ENCODE measurements at places on chromosomes 2 and 18.

GRCh38 chr2:83369601-83370418, 1089.3 kb downstream of the SUCLG1 start:
- no peak for DNase-seq

GRCh38 chr2:102033031-102033749, 41.4 kb downstream of the IL1R2 start:
- no peak for DNase-seq

GRCh38 chr2:214450118-214450894, 39.5 kb downstream of the VWC2L start:
- no peak for DNase-seq

GRCh38 chr2:3132466-3132865, 245.2 kb downstream of the EIPR1 start:
- DNase-seq: no peak

DNA sequence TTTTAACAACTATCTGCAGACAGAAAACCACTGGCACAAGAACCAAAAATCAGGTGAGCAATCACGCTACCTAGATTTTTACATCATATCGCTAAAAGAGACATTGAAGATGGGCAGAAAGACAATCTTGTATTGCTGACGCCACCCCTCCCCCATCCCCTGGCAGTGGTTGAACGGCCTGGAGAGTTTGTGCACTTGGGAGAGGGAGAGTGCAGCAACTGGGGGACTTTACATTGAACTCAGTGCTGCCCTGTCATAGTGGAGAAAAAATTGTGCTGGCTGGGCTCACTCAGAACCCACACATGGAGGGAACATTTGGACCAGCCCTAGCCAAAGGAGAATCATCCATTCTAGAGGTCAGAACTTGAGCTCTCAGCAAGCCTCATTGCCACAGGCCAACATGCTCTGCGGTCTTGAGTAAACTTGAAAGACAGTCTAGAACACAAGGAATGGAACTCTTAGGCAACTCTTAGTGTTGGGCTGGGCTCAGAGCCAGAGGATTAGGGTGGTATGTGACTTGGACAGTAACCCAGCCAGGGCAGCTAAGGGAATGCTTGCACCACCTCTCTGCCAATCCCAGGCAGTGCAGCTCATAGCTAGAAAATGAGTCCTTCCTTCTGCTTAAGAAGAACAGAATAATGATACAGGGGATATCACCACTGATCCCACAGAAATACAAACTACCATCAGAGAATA, 220.0 kb upstream of the CYP26B1 start:
- no peak for DNase-seq

DNA sequence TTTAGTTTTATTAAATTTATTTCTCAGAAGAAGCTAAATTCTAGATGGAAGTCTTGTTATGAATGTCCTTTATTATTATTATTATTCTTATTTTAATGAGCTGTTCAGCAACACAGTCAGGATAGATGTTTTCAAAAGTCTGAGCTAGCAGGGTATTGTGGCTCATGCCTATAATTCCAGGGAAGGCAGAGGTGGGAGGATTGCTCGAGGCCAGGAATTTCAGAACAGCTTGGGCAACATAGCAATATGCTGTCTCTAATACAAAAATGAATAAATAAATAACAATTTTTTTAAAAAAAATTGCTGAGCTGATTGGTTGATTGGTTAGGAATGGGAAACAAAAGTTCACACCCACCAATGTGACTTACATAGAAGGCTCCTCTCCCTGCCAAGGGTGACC, 274.1 kb upstream of the CYRIA start:
- no peak for DNase-seq

DNA sequence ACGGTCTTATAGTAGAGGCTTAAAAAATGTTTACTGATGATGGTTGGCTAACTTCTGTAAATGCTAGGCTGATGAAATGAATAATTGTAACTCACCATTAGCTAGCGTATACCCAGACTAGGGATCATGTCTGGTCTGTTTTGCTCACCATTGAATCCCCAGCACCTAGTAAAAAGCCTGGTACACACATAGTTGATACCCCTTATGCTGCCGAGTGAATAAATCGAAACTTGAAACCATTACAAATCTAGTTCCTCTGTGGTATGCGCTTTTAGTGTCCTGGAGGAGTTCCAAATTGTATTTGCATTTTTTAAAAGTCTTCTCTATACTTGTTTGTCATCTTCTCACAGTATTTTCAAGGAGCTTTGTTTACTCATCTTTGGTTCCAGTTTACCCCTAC, 1.3 kb downstream of the TAF1B start:
- no peak for DNase-seq

DNA sequence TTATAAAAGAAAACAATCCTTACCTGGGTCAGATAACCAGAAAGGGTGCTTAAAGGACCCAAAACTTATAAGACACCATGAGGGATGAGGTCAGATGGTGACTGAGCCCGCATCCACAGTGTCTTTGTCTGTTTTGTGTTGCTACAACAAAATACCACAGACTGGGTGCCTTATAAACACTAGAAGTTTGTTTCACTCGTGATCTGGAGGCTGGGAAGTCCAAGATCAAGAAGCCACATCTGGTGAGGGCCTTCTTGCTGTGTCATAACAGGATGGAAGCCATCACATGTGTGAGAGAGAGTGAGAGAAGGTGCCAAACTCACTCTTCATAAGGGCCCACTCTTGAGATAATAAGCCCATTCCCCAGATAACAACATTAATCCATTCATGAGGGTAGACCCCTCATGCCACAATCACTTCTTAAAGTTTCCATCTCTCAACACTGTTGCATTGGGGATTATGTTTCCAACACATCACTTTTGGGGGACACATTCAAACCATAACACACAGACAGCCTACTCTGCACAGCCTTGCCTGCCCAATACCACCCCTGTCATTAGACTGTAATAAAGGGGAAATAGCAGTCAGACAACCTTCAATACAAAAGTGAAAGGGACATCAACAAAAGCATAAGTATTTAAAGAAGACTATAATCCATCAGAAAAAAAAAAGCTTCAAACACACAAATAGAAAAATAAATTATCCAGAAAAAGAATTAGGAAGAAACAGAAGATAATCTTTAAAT, 249.8 kb downstream of the ANAPC1 start:
- no peak for DNase-seq

DNA sequence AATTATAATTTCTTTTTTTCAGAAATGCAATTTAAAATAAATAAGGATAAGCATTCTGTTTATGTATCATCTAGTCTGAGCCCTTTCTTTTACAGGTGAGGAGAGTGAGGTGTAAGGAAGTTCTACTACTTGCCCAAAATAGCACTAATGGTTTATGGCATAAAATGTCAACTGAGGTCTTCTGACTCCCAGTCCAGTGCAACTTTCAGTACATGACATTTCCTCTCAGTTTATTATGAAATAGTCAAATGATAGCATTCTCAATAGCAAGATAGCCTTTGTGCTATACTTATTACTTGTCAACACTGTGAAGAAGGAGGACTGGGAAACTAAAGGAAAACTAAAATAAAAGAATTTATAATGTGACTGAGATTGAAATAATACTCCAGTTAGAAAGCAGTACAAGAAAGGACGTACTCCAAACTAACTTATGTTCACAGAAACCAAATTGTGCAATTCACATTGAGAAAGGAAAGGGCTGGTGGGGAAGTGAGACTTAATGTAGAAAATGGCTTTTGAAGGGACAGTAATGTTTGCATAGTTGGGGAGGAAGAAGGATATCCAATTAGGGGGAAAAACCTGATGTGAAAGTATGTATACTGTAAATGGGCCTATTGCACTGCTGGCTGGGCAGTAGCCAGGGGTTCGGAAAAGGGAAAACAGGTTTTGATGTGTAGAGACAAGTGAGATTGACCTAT, 166.7 kb upstream of the ZEB2 start:
- DNase-seq: no peak

- no peak for DNase-seq
Observed at GRCh38 chr18:58394602-58395425, 234.1 kb downstream of the ALPK2 start.

- DNase-seq: no peak
Observed at GRCh38 chr2:240921995-240922244, 15.8 kb downstream of the CROCC2 start.

DNA sequence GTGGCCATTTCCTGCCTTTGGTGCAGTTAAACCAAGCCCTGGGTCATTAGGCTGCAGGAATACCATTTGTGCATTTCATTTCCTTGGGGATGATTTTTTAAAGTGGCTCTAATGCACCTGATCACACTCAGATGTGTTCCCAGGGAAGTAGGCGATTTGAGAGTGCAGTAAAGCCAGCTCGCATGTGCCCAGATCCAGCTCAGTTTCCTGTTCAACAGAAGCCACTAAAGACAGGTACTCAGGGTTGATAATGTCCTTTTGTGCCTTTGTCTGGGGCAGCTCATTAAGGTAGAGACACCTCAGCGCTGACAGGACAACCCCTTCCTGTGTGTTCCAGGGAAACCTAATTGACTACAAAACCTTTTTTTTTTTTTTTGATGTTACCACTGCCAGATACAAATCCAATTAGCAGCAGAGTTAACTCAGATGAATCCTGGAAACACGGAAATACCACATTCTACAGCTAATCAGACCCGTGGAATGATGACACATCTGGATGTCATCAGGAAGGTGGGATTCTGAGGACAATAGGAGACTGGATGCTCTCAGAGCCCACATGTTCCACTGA, 15.2 kb upstream of the CHRNA1 start:
- DNase-seq: no peak

GRCh38 chr18:13378150-13378549, 159.6 kb downstream of the LDLRAD4 start:
- DNase-seq: no peak

GRCh38 chr2:6926071-6926732, 9.0 kb downstream of the RNF144A start:
- DNase-seq: no peak

DNA sequence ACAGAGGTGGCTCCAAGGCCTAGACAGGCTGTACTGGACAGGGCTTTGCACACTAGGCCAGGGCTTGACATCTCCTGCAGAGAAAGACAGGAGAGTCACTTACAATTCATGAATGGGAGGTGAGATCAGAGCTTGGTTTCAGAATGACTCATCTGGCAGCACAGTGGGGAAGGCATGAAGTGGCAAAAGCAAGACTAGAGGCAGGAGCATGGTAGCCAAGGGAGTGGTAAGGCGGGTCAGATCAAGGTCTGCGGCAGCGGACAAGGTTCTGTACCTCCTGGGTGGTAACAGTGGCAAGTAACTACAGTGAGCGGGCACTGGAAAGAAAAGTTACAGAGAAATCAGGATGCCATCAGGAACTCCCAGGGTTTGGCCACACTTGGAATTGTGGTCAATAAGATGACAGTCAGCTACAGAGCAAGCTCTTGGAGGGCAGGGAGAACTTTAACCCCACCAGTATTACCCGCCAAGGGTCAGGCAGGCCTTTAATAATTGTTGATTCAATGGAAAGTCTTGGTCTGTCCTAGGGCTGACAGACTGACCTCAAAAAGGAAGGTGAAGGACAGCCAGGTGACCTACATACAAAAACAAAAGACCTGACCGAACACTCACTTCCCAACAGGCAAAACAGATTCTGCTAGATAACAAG, 5.7 kb downstream of the MCFD2 start:
- DNase-seq: peak; percentile 3

DNA sequence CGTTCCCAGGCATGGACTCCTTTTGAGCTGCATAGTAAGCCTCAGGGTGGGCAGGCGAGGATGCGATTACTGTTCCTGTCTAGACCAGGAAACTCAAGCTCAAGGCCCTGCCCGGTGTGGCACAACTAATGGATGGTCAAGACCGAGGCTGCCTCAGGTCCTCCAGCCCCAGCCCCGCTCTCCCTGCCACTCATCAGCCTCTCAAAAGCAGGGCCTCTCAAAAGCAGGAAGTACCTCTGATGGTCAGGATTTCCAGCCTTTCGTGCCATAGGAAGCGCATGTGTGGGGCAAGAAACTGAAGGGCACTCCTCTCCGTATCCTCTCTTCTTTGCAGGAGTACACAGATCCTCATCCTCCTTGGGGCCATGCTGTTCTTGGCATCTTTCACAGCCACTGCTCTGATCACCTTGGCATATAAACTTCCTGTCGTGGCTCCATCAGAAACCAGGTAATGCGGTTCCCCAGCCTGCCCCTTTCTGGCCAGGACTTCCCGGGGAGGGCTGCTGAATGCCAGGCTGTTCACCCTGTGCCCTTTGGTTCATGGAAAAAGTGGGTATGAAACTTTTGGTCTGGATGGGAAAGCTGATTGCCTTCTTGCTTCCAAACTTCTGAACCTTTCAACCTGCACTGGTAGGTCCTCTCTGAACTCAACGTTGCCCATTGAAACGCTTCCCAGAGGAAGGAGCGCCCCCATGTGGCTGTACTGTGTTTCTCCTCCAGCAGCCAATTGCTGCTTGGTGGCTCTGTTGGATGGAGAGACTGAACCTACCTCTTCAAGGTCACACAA, 82.8 kb upstream of the SEC11C start:
- DNase-seq: no peak

DNA sequence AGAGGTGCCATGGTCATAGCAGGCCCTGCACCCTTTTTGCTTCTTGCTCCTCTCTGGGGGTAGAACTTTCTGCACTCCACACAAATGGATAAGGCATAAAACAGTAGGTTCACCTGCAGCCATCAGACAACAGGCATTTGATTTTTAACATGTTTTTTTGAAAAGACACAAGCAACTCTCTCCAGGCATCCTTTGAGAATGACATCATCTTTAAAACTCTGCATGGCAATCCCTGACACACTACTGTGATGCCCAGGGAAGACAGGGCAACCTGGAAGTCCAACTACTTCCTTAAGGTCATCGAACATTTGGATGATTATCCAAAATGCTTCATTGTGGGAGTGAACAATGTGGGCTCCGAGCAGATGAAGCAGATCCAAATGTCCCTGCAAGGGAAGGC, 82.8 kb downstream of the SKA1 start:
- no peak for DNase-seq

- no peak for DNase-seq
Observed at GRCh38 chr18:3982541-3982940, 472.6 kb downstream of the DLGAP1 start.

DNA sequence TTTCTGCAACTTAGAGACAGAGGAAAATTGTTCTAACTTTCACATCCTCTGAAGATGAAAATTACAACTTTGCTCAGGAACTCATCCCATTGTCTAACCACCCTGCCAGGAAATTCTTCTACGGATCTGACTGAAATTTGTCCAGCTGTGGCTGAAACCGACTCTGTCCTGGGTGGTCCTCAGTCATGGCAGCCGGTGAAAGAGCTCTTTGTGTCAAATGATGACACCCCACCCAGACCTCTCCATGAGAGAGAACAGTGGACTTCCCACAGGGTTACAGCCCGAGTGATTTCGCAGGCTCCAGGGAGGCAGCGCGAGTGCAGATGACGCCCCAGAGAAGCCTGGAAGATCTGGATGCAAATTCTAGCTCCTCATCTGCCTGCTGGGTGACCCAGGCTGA, 65.1 kb upstream of the TRIB2 start:
- DNase-seq: no peak

GRCh38 chr2:10022966-10023662, 20.2 kb upstream of the KLF11 start:
- DNase-seq: no peak

DNA sequence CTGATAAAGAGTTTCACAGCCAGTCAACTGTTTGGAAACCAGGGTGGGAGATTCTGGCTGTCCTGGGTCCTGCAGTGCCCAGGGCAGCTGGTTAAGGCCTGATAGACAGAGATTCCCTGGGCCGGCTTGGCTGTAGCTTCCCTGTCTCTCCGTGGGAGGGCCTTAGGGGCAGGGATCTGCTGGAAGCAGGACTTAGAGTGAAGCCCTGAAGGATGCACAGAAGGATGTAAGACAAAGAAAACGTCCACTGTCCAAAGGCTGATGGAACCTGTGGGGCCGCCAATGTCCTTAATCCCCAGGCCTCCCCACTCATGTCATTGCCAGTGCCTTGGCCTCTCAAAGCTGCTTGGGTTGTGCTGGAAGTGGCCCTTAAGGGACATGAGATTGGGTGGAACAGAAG, 33.0 kb downstream of the MROH2A start:
- DNase-seq: no peak
